ENCODE measurements at places on chromosomes 1 and 21.

GRCh38 chr1:101996825-101997465 is at the start of gene OLFM3:
Gene OLFM3, minus strand, starts transcription at chr1:101996926.
- DNase-seq, result peak; percentile 59

DNA sequence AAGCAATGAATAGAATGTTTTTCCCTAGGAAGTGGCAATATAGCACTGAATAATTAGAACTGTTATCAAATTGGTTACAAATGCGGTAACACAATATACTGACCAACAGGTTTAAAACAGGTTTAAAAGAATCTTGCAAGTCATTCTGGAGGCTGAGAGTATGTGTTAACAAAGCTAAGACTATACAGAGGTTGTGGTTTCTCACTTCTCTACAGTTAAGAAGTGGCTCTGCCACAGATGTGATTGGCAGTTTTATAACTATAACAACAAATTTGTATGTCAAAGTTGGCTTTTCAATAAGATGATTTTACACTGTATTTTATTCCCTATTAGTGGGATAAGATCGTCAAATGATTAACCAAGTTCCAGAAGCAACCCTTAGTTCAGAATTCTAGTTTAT is 7.1 kb downstream of the ANGEL2 start:
- DNase-seq, result no peak

- no peak for DNase-seq
Measured at GRCh38 chr1:51139474-51139873, 37.4 kb downstream of the C1orf185 start.

GRCh38 chr21:38806153-38806941 is 618 bp downstream of the ETS2 start:
- DNase-seq, result no peak

Data from NT2/D1 (cell line).